ENCODE measurements at places on chromosomes 11 and 22.

- DNase-seq = no peak
These were observed 673.3 kb downstream of the NTM start for GRCh38 chr11:132043714-132044113.

DNA sequence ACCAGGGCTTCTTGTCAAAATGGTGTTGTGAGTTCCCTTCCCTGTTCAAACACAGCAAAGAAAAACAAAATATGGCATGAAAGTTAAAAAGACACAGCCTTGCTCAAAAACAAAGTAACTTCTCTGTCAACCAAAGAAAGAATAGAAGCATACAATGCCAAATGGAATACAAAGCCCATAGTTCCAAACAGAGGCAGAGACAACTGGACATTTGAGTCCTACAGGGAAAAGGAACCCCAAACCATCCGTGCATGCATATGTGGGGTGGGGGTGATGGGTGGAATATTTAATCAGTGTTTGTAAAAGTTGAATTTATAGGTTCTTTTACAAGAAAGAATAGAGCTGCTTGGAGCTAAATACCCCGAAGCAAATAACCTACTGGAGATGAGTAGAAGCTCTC lies 218.7 kb downstream of the FAM76B start:
- no peak for DNase-seq

DNA sequence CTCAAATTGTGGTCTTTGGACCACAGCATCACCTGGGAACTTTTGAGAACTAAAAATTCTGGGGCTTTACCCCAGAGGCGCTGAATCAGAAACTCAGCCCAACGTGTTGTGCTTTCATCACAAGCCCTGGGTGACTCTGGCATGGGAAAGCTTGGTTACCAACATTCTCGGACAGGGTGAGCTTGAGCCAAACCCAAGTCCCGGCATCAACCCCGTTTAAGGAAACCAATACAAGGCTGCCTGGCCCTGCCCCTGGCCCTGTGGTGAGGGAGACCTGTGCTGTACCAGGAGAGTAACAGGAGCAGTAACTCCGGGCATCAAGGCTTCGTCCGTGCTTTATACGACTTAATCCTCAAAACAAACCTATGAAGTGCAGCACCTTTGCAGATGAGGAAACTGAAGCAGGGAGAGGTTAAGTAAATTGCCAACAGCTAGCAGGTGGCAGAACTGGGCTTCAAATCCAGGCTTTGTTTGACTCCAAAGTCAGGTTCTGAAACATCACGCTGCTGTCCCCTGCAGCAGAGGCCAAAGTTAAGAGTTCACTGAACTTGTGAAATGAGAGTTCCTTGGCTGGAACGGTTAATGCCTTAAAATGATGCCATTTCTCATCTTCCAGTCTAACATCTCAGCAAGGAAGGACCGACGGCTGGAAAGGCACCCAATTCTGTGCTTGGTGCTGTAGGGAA lies 64.1 kb upstream of the BID start:
- no peak for DNase-seq

- no peak for DNase-seq
These were observed 44.3 kb downstream of the ZNRF3 start for GRCh38 chr22:28927630-28928029.

GRCh38 chr11:128053981-128054931 lies 533.1 kb downstream of the ETS1 start:
- DNase-seq = no peak

GRCh38 chr11:44747316-44747715 lies 20.6 kb downstream of the TSPAN18 start:
- DNase-seq = no peak

- peak; percentile 98 for DNase-seq
These were observed at the start of gene RAB6A for GRCh38 chr11:73760679-73761402. Gene RAB6A, minus strand, starts transcription at chr11:73761074. Its CDS starts 439 bp downstream, at chr11:73760635.

DNA sequence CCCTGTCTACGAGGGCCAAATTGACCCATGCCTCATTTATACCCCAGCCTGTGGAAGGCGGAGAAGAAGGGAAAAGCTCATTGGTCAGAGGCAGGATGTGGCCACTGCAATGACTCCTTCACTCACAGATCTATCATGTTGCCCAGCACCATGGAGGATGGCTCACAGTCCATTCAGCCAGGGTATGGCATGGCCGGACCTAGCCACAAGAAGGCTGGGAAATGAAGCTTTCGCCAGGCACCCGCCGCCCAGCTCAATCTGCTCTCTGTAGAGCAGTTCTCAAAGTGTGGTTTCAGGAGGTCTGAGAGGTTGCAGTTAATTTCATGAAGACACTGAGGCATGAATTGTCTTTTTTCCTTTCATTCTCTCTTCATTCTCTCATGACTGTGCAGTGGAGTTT lies 40.6 kb upstream of the LINC01488 start:
- DNase-seq = no peak

DNA sequence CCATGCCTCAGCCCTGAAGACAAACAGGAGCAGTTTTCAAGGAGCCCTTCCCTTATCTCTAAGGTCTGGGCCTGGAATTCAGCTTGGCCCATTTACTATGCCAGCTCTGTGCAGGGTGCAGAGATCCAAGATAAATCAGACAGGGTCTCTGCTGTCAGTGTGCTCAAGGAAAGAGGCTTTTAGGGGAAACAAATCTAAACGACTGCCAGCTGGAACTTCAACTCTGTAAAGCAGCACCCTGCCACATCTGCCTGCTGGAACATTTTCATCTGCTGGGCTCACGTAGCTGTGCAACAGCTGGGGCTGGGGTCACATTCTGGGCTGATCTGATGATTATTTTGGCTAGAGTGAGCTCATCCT lies 19.8 kb upstream of the EHF start:
- DNase-seq = no peak

GRCh38 chr22:17232406-17232805 lies 13.2 kb upstream of the ADA2 start:
- DNase-seq = no peak

DNA sequence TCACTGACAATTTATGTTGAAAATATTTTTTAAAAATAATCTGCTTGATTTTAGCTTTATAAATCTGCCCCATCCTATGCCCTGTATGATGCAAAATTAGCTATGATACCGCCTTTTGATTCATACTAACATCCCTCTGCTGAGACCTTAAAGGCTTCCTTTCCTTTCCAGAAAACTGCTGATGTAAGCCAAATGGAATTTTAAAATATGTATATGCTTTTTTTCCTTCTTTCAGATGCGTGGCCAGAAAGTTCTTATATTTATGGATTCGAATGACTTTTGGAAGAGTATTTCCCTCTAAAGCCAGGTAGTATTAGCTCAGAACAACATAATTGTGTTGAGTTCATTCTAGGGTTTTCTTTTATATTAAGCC lies 34.5 kb downstream of the SFI1 start:
- DNase-seq = no peak

GRCh38 chr11:8095806-8096522 lies 15.0 kb downstream of the TUB start:
- no peak for DNase-seq

DNA sequence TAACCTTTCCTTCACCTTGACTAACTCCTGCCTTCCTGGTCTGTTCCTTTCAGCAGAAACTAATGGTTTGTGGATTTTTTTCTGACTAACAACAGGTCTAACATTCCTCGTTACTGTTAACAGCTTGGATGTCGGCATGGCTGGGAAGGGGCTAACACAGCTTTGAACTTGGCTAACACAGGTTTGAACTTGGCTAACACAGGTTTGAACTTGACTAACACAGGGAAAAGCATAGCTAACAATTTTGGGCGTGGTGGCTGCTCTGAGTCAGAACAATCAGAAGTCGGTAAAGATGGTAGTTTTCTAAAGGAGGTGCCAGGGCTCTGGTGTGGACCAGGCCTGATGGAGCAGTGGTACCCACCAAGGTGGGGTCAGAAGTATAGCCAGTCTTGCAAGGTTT lies 16.1 kb downstream of the MIAT start:
- DNase-seq = no peak

DNA sequence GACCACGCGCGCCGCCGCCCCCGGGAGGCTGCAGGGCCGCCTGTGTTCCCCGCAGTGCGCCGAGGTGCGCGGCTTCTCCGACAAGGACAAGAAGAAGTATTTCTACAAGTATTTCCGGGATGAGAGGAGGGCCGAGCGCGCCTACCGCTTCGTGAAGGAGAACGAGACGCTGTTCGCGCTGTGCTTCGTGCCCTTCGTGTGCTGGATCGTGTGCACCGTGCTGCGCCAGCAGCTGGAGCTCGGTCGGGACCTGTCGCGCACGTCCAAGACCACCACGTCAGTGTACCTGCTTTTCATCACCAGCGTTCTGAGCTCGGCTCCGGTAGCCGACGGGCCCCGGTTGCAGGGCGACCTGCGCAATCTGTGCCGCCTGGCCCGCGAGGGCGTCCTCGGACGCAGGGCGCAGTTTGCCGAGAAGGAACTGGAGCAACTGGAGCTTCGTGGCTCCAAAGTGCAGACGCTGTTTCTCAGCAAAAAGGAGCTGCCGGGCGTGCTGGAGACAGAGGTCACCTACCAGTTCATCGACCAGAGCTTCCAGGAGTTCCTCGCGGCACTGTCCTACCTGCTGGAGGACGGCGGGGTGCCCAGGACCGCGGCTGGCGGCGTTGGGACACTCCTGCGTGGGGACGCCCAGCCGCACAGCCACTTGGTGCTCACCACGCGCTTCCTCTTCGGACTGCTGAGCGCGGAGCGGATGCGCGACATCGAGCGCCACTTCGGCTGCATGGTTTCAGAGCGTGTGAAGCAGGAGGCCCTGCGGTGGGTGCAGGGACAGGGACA lies 2.7 kb downstream of the NLRP6 start:
- no peak for DNase-seq

DNA sequence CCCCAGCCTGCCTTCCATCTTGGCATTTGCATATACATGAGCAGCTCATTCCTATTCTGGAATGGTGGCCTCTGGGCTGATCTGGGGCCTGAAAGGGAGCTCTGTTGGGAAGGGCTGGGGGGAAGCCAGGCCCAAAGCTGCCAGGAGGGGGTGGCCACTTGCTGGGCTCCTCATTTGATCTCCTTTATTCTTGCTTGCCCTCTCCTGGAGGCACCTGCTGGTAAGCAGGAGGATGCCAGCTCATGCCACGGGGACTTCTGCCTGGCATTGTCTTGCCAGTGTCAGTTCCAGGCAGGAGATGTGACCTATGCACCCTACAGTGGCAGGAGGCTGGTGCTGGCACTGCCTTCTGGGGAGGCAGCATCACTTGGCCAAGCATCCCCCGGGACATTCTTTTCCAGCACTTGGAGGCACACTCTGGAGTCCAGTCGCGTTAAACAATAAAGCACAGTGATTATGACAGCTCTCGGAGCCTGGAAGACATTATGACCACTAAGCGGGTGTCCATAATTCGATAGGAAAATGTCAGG lies 128.3 kb downstream of the NTM start:
- no peak for DNase-seq

GRCh38 chr11:78533399-78533798 lies 41.3 kb downstream of the NARS2 start:
- no peak for DNase-seq

- no peak for DNase-seq
These were observed 17.8 kb downstream of the CHADL start for GRCh38 chr22:41222846-41223507.

GRCh38 chr11:109728056-109728455 lies 306.1 kb downstream of the C11orf87 start:
- DNase-seq = no peak

DNA sequence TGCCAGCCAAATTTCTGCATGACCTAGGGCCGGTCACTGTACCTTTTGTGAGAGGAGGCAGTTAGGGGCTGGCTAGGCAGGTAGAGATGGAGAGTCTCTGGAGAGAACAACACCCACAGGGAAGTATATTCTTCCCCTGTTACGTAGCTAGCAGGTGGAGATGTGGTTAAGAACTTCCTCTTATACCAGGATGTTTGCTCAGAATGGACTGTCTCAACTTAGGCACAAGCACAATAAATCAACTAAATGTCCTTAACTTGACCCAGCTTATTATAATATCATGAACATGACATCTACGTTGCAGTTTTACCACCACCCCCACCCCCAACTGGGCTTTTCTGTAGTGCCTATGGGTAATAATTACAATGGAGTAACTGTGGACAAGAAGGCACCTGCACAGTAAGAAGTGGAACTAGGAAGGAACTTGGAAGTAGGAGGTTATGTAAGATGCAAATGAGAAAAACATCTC lies 60.7 kb upstream of the MPEG1 start:
- DNase-seq = no peak

GRCh38 chr11:47270331-47271271 lies 668 bp downstream of the MADD start:
- DNase-seq = no peak

GRCh38 chr11:97290464-97291041 lies 900.7 kb downstream of the JRKL start:
- DNase-seq = no peak

- no peak for DNase-seq
These were observed 8.2 kb downstream of the C11orf24 start for GRCh38 chr11:68263444-68264035.

DNA sequence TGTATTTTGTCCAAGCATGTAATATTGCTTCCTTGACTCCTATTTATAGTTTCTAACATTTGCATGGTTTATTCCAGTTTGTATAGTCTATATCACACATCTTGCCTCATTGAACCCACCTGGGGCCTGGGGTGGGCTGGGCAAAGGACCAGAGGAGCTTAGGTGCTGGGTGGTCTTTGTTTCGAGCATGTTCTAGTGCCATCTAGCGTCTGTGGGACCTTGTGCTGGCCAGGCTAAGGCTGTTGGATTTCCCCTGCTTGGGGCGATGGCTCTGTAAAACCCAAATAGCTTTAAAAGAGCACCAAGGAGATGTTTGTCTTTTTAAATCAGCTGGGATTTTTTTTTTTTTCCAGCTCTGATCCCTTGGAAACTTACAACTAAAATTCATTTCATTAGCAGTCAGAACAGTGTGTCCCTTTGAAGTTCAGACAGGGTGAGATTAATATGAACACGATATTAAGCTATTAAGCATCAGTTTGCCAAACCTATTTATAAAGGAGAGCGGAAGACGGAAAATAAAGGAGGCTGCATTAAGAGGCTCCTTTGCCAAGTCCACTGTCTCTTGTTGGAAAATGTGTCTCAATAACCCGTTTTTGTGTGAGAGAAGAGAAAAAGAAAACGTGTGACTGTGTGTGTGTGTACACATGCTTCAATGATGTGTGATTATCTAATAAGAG lies 157.4 kb downstream of the COMMD9 start:
- DNase-seq = no peak

GRCh38 chr11:10405865-10406592 lies 49.0 kb upstream of the AMPD3 start:
- DNase-seq = peak; percentile 11

- DNase-seq = no peak
These were observed 144.7 kb downstream of the ENTHD1 start for GRCh38 chr22:39748877-39749276.

DNA sequence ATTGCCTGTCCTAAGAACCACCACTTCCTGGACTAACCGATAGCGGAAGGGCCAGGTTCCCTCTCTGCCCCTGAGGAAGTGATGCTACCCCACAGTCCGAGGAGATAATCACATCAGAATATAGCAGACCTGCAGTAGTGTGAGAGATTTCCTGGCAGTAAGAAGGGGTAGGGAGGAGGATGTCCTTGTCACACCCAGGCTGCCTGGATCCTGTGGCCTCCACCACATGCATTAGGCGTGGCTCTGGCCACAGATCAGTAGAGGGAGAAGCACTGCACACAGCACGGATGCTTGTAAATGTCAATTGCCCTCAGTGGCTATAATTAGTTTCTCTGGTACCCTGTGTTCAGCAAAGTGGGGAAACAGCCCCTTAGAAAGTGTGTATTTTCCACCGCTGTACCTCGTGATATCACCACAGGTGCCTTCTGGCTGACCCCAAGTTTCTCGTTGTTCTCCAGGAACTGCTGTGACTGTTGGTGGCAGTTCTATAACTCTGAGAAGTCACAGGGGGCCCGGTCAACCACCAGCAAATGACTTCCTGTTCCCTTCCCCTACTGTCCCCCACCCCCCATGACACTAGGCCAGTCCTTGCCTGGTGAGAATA lies 61.8 kb downstream of the UBASH3B start:
- DNase-seq = no peak

All from stimulated activated CD4-positive, alpha-beta T cell treated with anti-CD3 and anti-CD28 coated beads, Interleukin-1b, Interleukin-23, amount 100 ng/mL, for 4 hours (primary cell).